ENCODE measurements at places on chromosomes 11 and 22. TPM values are rescaled to one million over a fixed set of nuclear protein-coding genes. Genes with fewer than 3 reads are reported as not detected.

DNA sequence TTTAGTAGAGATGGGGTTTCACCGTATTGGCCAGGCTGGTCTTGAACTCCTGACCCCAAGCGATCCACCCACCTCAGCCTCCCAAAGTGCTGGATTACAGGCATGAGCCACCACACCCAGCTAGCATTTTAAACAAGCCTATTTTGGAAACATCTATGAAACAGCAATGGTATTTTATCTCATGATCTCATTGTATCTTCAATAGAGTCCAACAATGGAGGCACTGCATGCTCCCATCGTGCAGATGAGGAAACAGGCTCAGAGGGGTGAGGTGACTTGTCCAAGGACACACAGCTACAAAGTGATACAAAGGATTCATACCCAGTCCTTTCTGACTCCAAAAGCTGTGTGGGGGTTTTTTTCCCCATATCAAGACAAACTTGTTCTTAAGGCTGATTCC lies 39.0 kb upstream of the RTL6 start:
- no peak for DNase-seq

The FOSL1 gene
- total RNA-seq, result 1.7 TPM

The MMP8 gene
- not detected for total RNA-seq

The SLC22A8 gene
- not detected for total RNA-seq

DNA sequence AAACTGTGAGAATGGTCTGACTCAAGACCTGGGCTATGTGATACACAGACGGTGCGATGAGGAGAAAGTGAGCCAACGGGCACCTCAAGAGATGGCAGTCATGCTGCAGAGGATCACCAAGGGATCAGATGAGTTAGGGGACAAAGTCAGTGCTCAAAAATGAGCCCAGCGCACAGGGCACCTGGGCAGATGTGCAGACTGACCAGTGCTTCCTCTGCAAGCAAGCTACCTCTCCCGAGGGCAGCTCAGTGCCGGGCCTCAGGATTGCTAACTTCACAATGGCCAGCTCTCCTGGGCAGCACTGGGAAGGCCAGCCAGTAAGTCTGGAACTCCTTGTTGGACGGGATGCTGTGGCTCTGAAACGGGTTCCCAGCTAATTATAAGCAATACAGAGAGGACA lies 15.3 kb downstream of the HDHD5 start:
- no peak for DNase-seq

The FLRT1 gene
- total RNA-seq, result not detected

The LINC01488 gene
- total RNA-seq, result not detected

DNA sequence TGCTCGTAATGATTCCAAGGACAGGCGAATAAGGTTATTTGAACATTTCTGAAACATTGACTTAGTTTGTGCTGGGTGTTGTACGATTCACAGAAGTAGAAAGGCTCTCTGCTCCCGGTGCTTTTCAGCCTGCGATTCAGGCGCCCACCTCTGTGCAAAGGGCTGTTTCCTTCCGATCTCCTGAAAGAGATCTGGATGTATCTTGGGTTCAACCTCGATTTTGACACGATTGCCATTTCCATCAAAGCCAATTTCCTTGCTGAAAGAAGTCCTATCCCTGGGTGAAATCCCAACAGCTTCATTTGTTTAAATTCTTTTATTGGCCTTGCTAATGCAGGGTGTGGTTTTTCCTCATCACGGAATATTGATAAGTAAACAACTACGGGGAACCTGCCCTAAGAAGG lies 1.1 kb upstream of the ZC3H12C start:
- no peak for DNase-seq
